ENCODE measurements at places on chromosomes 6 and 20. TPM values are rescaled to one million over a fixed set of nuclear protein-coding genes. Genes with fewer than 3 reads are reported as not detected.

GRCh38 chr20:53657279-53657678 is 63.6 kb upstream of the ZNF217 start:
- no peak for DNase-seq

GRCh38 chr6:29183594-29183993 is 12.9 kb downstream of the OR2J2 start:
- DNase-seq = no peak

- no peak for DNase-seq
Measured at GRCh38 chr6:82775981-82776380, 289.7 kb downstream of the UBE3D start.

DNA sequence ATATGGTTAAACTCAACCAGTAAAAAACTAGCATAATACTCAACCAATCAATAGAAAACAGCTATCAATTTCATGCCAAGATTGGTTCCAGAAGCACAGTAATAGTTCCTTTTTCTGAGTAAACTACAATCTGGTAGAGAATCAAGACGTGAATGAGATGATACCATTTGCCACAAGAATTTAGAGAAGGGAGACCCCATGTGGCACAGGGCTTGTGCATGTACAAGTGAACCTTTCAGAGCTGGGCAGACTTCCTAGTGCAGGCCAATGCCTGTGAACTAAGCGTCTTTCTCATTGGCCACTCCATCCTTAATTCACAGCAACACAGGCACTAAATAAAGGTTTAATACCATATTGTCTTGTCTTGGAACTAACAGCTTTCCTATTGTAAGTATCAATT is 213.5 kb downstream of the RFPL4B start:
- no peak for DNase-seq

Gene TFAP2A
- not detected for total RNA-seq

Gene VSTM2L
- 39.6 TPM for total RNA-seq

All from occipital lobe (tissue), 3 donors.